ENCODE measurements at places on chromosomes 16 and 17. TPM values are rescaled to one million over a fixed set of nuclear protein-coding genes. Genes with fewer than 3 reads are reported as not detected.
A peak's percentile ranks its signal among the peaks of the same experiment; 100 is the strongest.

Gene SYCE1L
- 4.7 TPM for total RNA-seq

DNA sequence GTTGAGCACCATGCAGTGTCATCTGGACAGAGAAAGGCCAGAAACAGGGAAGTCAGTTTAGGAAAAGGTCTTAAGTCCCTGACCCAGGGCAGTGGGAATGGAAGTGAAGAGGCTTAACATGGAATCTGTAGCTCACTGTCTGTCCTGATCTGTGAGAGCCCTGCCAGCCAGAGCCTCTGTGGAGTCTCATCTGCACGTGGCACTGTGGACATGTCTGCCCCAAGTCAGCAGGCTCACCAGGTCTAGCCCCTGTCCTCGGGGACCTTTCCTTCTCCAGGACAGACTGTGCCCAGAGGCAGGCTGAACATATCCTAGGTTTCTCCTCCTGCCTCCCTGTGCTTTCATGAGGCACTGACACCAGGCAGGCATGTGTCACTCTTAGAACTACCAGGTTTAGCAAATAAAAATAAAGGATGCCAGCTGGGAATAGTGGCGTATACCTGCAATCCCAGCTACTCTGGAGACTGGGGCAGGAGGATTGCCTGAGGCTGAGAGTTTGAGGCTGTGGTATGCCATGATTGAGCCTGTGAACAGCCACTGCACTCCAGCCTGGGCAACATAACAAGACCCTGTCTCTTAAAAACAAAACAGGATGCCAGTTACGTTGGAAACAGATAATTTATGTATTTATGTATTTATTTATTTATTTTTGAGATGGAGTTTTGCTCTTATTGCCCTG is 22.4 kb downstream of the UNK start:
- DNase-seq = peak; percentile 46

Gene TEX19
- total RNA-seq = 0.54 TPM

DNA sequence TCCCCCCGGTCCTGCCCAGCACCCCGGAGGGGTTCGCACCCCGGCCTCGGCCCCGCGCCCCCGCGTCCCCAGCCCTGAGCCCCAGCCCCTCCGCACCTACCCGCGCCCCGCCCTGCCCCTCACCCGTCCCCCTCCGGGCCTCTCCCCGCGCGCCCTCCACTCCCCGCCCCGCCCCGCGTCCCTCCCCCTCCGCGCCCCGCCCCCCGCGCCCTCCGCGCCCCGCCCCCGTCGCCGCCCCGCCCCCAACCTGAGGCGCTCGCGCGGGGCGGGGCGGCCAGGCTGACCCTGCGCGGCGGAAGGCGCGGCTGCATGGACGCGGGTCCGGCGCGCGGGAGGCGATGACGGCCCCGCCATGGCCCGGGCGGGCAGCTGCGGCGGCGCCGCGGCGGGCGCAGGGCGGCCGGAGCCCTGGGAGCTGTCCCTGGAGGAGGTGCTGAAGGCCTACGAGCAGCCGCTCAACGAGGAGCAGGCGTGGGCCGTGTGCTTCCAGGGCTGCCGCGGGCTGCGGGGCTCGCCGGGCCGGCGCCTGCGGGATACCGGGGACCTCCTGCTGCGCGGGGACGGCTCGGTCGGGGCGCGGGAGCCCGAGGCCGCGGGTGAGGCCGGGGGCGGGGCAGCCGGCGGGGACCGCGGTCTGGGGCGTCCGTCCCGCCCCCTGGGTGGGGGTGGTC is at the start of gene SPIRE2:
TSS of gene SPIRE2 (plus strand) at position 277 of the 671 bp plus-strand sequence. CDS start at position 353, 76 bp downstream.
- DNase-seq = peak; percentile 93

DNA sequence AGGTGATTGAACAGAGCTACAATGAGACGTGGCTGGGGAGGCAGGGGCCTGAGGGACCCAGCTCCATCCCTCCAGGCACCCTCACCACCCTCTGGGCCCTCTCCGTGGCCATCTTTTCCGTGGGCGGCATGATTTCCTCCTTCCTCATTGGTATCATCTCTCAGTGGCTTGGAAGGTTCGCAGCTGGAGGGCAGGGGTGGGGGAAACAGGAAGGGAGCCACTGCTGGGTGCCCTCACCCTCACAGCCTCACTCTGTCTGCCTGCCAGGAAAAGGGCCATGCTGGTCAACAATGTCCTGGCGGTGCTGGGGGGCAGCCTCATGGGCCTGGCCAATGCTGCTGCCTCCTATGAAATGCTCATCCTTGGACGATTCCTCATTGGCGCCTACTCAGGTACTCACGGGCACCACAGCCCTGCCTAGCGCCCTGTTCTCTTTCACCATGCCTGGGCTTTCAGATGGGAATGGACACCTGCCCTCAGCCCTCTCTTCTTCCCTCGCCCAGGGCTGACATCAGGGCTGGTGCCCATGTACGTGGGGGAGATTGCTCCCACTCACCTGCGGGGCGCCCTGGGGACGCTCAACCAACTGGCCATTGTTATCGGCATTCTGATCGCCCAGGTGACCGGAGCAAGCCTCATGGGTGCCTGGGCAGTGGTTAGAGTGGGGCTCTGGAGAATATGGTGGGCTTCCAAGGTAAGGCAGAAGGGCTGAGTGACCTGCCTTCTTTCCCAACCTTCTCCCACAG is 2.1 kb downstream of the SLC2A4 start:
- DNase-seq = no peak

Gene SPATA32
- 0.18 TPM for total RNA-seq

Gene ZG16B
- total RNA-seq = not detected

GRCh38 chr17:77742579-77742978 is 215.9 kb upstream of the TNRC6C start:
- peak; percentile 49 for DNase-seq

Gene VMO1
- 0.75 TPM for total RNA-seq

Gene CIITA
- total RNA-seq = not detected

GRCh38 chr17:7969433-7969832 is 33.0 kb upstream of the GUCY2D start:
- no peak for DNase-seq

- peak; percentile 63 for DNase-seq
These were observed 41.5 kb upstream of the SLC47A1 start for GRCh38 chr17:19492141-19492540.

GRCh38 chr17:5325851-5326250 is 43.8 kb downstream of the RABEP1 start:
- DNase-seq = no peak

Gene SLC38A8
- not detected for total RNA-seq

All from endodermal cell (in vitro differentiated cells).